ENCODE measurements at places on chromosomes 6 and 20.

- DNase-seq = no peak
Measured at GRCh38 chr6:169326067-169326799, 72.6 kb upstream of the THBS2 start.

DNA sequence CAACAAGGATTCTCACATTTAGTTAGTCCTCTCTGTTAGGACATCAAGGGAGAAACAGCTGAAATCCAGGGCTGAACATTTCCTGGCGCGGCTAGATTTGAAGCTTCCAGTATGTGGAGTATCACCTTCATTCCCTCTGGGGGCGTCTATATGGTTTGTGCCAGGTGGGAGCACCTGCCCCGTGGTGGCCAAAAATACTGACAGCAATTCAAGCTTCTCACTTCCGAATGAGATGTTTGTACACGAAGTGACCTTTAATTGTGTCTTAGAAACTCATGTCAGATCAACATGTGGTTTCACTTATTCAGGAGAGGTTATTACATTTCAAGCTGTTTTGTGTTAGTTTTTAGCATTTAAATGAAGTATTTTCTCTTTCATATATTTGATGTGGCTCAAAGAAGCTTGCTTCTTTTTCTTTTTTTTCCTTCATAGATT is 67.3 kb upstream of the ZNF217 start:
- DNase-seq = no peak

GRCh38 chr6:61833176-61833755 is 452.8 kb downstream of the KHDRBS2 start:
- DNase-seq = no peak

GRCh38 chr6:16799279-16800193 is 38.3 kb upstream of the ATXN1 start:
- DNase-seq = no peak

DNA sequence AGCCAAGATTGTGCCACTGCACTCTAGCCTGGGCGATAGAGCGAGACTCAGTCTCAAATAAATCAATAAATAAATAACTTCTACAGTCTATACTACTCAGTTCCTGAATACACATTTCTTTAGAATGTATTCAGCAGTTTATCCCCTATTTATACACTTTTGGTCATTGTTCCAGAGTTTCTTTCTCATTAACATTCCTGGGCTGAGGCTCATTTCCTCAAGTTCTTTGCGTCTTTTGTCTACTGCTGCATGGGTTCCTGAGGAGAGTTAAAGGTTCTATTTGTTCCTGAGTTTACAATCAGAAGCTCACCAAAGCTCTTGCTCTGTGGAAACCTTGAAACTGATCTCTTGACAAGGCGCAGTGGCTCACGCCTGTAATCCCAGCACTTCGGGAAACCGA is 37.7 kb upstream of the SASH1 start:
- DNase-seq = no peak

GRCh38 chr20:53926428-53927028 is 143.9 kb downstream of the BCAS1 start:
- no peak for DNase-seq

DNA sequence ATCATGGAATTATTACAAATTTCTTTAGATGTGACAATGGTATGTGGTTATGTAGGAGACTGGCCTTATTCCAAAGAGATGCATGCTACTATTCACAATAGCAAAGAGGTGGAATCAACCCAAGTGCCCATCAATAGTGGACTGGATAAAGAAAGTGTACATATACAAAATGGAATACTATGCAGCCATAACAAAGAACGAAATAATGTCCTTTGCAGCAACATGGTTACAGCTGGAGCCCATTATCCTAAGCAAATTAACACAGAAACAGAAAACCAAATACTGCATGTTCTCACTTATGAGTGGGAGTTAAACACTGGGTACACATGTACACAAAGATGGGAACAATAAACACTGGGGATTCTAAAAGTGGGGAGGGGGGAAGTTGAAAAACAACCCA is 69.7 kb downstream of the NUDT3 start:
- no peak for DNase-seq
